ENCODE measurements at places on chromosomes 12 and 14. TPM values are rescaled to one million over a fixed set of nuclear protein-coding genes. Genes with fewer than 3 reads are reported as not detected.
A peak's percentile ranks its signal among the peaks of the same experiment; 100 is the strongest.

The EML1 gene
- 3.8 TPM for total RNA-seq

The DACT1 gene
- 3.8 TPM for total RNA-seq

The PLBD1 gene
- total RNA-seq: 58.0 TPM

The PLA2G1B gene
- not detected for total RNA-seq

The LYZ gene
- 14.3 TPM for total RNA-seq

The WDHD1 gene
- 2.8 TPM for total RNA-seq

DNA sequence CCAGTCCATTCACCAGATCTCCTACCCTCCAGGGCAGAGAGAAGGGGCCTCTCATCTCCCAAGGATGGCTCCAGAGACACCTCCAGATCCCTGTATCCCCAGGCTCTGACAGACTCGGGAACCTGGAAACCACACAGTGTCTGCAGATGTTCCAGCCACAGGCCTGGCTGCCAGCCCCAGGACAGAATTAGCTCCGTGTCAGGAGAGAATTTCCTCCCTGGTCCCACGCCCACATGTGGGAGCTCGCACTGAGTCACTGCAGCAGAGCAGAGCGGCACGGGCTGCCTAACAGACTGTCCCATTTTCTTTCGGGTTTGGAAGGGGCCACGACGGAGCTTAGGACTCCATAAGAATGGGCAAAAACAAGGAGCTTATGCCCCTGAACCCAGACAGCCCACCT lies 33.6 kb downstream of the CMKLR1 start:
- DNase-seq: peak; percentile 72

GRCh38 chr12:112870267-112870980 lies 36.3 kb upstream of the OAS1 start:
- no peak for DNase-seq

GRCh38 chr14:65434216-65434850 lies 21.8 kb downstream of the FUT8 start:
- DNase-seq: no peak

GRCh38 chr12:52236386-52237050 lies 3.5 kb downstream of the KRT7 start:
- DNase-seq: no peak

GRCh38 chr12:80032946-80033345 lies 66.4 kb upstream of the OTOGL start:
- no peak for DNase-seq

GRCh38 chr14:76950055-76951020 lies 78.2 kb downstream of the IRF2BPL start:
- DNase-seq: no peak

- no peak for DNase-seq
These were observed 41.0 kb downstream of the DMAC2L start for GRCh38 chr14:50353126-50353525.

GRCh38 chr14:88612981-88613380 lies 50.1 kb downstream of the ZC3H14 start:
- DNase-seq: no peak

- DNase-seq: no peak
These were observed 3.7 kb upstream of the METAP2 start for GRCh38 chr12:95470300-95470699.

All from left colon (tissue), 2 donors.